Hepatocyte (in vitro differentiated cells): ENCODE measurements at places on chromosomes 7 and 10.

DNA sequence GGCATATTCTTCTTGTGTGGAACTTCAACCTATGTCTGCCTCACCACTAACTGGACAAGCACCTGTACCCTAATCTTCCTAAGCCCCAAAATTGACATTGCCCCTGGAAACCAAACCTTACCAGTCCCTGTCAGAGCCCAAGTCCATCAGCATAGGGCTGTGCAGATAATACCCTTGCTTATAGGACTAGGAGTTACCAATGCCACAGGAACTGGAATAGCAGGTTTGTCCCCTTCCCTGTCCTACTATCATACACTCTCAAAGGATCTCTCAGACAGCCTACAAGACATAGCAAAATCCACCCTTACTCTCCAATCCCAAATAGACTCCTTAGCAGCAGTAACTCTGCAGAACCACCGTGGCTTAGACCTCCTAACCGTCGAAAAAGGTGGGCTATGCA is 19.8 kb downstream of the ZNF107 start:
- DNase-seq, result no peak

DNA sequence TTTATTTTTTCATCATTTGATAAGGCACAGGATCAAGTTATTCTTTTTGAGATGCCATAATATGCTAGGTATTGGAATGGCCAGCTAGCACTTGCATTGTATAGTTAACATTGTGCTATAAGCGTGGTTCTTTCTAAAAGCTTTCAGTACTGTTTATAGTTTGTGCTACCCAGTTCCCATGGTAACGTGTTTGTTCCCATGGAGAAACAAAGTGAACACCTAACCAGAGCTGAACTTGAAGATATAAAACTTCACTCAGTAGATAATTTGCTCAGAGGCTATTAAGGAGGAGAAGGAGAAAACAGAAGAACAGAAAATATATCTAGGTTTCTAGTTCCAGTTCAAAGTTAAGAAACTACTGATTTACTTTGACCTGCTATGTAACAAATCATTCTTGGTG is 23.6 kb upstream of the ITGB8 start:
- DNase-seq, result peak; percentile 68

DNA sequence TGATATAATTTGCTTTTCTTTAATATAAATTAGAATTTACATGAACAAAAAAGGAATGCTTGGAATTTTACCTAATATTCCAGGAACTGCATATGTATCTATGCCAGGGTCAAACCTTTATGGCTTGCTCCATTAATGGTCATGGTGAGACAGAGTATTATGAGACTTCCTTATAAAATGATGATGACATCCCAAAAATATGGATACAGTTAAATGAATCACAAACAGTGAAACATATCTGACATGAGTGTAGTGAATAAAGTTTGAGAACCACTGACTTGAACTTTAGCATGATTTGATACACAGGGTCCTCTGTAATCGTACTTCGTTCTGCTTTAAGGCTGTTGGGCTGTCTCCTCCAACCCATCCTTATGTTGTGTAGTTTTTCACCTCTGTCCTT is 51.8 kb downstream of the MARCHF5 start:
- no peak for DNase-seq

DNA sequence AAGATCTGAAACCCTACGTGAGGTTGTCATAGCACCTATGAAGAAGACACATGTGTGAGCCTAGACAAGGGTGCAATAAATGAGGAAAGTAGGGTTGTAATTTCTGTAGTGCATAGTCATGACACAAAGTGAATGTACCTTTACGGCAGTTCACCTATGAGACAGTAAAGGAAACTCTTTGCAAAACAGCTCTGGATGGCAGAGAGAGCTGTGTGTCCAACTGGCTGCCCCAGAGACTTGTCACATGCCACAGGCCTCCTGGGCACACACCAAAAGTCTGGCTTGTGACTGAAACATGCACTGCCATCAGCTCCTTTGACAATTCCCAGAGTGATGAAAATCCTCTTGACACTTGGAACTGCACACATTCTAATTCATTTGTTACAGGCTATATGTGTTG is 90.7 kb upstream of the NAMPT start:
- no peak for DNase-seq

DNA sequence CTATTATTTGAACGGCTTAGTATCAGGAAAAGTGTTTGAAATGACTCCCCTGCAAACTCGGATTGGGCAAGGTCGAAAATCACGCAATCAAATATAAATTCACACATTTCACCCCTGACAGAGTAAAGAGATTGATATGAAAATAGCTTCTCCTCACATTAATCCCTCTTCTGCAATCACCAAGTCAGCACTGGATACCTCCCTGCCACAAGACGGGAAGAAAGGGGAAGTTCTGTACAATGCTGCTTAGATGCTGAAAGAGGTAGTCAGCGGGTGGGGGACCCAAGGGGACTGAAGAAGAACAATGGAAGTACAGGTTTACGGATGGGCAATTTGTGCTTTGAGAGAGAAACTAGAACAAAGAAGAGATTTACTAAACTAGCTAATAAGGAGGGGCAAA is 72.0 kb upstream of the ANK3 start:
- DNase-seq, result no peak
